ENCODE measurements at places on chromosomes 2 and 18.

DNA sequence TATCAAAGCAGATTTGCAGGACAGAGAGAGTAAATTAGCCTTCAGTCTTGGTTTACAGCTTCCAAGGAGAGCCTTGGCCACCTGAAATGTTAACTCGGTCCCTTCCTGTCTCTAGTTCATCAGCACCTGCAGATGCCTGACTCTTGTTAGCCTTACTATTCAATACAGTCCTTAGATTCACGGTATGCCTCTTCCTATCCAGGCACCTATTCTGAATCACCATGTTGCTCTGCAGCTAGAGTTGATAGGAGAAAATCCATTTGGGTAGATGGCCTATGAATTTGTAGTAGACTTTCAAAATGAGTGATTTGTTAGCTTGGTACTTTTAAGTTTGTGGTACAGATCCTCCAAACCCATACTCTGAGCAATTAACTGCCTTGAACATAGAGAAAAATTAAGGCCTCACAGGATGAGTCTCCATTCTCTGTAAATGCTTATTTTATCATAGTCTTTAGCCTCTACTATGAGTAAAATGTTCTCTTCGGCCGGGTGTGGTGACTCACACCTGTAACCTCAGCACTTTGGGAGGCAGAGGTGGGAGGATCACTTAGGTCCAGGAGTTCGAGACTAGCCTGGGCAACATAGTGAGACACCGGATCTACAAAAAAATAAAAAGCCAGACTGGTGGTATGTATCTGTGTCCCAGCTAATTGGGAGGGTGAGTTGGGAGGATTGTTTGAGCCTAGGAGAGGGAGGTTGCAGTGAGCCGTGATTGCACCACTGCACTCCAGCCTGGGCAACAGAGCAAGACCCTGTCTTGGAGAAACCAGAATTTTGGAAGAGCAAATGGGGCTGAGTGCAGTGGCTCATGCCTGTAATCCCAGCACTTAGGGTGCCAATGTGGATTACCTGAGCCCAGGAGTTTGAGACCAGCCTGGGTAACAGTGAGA lies 32.9 kb downstream of the PTCD3 start:
- no peak for DNase-seq

- DNase-seq: no peak
Measured at GRCh38 chr2:168432565-168433186, 23.4 kb upstream of the CERS6 start.

- no peak for DNase-seq
Measured at GRCh38 chr2:33485051-33485450, 8.6 kb downstream of the RASGRP3 start.

DNA sequence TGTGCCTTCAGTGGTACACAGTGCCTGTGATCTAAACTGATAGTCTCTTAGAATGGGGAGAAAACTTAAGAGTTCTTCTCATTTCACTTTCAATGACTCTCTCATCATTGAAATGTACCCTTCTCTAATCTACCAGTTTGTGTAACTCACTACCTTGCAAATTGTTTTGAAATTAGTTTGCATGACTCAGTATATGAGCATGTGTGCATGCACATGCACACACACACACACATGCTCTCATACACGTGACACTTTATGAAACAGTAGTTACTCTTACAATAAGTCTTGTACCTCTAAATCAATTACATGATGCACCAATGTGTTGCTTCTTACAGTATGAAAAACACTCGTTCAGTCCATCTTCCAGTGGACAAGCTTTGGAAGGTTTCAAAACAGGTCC lies 10.6 kb downstream of the LYPD6B start:
- DNase-seq: no peak

DNA sequence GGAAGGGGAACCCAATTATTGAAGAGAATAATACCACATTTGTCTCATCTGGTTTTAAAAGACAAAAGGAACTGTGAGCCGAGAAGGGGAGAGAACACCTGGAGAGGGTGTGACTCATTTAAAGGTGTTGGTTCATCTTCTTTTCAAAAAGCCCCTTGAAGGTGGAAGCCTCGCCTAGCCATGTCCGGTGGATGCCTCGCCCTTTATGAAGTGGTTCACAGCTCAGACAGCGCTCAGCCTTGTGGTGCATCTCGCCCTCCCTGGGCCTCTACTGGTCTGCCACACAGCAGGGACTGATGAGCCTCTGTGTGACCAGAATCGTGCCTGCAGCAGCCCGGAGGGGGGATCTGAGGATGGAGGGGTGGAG lies 290.0 kb upstream of the CXCR4 start:
- DNase-seq: no peak

DNA sequence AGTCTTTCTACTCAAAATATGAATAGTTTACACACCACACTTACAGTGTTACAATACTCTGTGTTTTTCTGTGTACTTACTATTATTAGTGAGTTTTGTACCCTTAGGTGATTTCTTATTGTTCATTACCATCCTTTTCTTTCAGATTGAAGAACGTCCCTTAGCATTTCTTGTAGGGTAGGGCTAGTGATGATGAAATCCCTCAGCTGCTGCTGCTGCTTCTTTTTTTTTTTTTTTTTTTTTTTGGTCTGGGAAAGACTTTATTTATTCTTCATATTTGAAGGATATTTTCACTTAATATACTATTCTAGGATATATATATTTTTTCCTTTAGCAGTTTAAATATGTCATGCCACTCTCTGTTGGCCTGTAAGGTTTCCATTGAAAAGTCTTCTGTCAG lies 29.0 kb upstream of the SERPINB2 start:
- no peak for DNase-seq
